ENCODE measurements at places on chromosomes 5 and 9.

GRCh38 chr9:97633859-97634490 is 354 bp downstream of the NCBP1 start:
- DNase-seq = peak; percentile 36

- DNase-seq = no peak
Observed at GRCh38 chr5:152688561-152689249, 283.6 kb upstream of the NMUR2 start.

GRCh38 chr9:134364391-134365114 is 38.3 kb downstream of the RXRA start:
- no peak for DNase-seq

DNA sequence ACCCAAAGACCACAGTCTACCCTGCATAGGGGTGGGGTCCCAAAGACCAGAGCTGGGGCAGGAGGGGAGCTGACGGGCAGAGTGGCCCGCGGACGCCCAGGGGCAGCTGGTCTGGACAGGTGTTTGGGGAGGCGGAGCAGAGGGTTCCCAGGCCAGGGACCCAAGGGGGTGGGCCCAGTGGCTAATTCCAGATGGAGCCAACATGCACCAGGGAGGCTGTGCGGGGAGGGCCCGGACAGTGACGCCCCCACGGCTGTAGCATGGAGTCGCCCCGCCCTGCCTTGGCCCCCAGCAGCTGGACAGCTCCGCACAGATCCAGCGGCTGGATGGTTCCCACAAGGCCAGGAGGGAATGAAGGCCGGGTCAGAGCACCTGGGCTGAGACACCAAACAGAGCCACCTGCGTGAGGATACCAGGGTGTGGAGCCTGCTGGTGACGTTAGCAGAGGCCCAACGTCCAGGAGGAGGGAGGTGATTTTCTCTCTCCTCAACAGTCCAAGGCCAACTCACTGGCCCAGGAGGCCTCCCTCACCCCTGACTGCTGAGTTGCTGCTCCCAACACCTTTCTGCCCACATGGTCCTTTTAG is 55.3 kb upstream of the EGFL7 start:
- no peak for DNase-seq

DNA sequence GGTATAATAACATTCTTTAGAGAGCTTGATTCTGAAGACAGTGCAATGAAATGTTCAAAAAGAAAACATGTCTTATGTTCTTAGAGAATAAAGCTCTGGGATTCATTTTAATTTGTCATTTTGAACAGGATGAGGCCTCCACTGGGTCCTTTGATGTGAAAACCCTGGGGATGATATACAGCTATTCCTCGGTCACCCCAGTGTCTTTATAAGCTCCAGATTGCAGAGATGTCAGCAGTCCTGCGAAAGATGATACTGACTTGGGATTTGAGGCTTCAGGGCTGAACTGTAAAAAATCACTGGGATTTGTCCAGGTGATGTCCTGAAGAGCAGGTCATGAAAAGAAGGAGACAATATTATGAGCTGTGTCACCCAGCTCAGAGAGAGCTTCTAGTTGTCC is 529.7 kb upstream of the ZNF608 start:
- DNase-seq = no peak

- DNase-seq = peak; percentile 84
Observed at GRCh38 chr9:2085716-2086115, 70.6 kb downstream of the SMARCA2 start.

DNA sequence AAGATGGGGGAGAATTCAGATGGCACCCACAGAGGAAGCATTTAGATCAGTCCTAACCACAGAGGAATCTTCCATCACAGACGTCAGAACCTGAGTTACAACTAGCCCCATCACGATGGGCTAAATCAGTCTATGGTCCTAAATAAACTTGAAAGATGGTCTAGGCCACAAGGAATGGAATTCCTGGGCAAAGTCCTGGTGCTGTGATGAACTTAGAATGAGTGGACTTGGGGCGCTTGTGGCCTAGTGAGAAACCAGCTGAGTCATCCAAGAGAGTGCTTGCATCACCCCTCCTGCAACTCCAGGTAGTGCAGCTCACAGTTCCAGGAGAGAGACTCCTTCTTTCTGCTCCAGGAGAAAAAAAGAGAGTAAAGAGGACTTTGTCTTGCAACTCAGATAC is 722.9 kb upstream of the RGMB start:
- DNase-seq = no peak

GRCh38 chr9:115254287-115255180 is 136.6 kb upstream of the TNC start:
- no peak for DNase-seq
